Bronchus fibroblast of lung (primary cell): ENCODE measurements at places on chromosomes 3 and 15. TPM values are rescaled to one million over a fixed set of nuclear protein-coding genes. Genes with fewer than 3 reads are reported as not detected.

Gene GPR176
- total RNA-seq = 80.7 and 86.2 TPM in 2 replicates

Gene SYNPR
- total RNA-seq = not detected in 2 replicates

Gene ROBO1
- 27.6 and 34.5 TPM in 2 replicates for total RNA-seq

Gene CSTA
- total RNA-seq = 1.0 TPM in 1 of 2 replicates, not detected in the other

Gene TMEM45A
- total RNA-seq = 10.6 and 13.2 TPM in 2 replicates
